Heart right ventricle (tissue), 16 donors: ENCODE measurements at places on chromosomes 1 and 21. TPM values are rescaled to one million over a fixed set of nuclear protein-coding genes. Genes with fewer than 3 reads are reported as not detected.

The OR2L5 gene
- not detected for total RNA-seq

The CDC20 gene
- 0.15 TPM for total RNA-seq

The MYOM3 gene
- total RNA-seq, result 285 TPM

The AKR7A3 gene
- total RNA-seq, result 0.19 TPM

The SPRR2D gene
- total RNA-seq, result not detected

The UBL4B gene
- not detected for total RNA-seq

The OR2T29 gene
- not detected for total RNA-seq

The PLXNA2 gene
- 17.8 TPM for total RNA-seq

The PLPP3 gene
- 84.3 TPM for total RNA-seq

The GFI1 gene
- total RNA-seq, result 0.11 TPM

The VWA5B1 gene
- total RNA-seq, result not detected

The CELA2A gene
- total RNA-seq, result 1.4 TPM

The AGBL4 gene
- 0.93 TPM for total RNA-seq

The TPTE gene
- total RNA-seq, result not detected

The DDAH1 gene
- 23.8 TPM for total RNA-seq

- DNase-seq, result no peak
Observed at GRCh38 chr1:200015811-200016210, 11.7 kb upstream of the NR5A2 start.

DNA sequence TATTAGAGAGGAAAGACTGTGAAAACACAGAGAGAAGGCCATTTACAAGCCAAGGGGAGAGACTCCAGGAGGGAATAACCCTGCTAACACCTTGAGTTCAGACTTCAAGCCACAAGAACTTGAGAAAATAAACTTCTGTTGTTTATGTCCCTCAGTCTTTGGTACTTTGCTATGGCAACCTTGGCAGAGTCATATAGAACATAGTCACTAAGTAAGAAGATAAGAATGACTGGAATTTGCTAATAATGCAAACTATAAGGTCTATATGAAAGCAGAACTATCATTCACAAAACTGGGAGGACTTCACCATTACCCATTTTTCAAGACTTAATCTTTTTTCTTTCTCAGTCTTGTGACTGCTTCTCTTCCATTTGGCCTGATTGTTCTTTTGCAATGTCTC lies 767.3 kb upstream of the ADAMTS5 start:
- DNase-seq, result no peak

- DNase-seq, result peak; percentile 9
Observed at GRCh38 chr1:33096363-33097005, 15.5 kb downstream of the AZIN2 start.

DNA sequence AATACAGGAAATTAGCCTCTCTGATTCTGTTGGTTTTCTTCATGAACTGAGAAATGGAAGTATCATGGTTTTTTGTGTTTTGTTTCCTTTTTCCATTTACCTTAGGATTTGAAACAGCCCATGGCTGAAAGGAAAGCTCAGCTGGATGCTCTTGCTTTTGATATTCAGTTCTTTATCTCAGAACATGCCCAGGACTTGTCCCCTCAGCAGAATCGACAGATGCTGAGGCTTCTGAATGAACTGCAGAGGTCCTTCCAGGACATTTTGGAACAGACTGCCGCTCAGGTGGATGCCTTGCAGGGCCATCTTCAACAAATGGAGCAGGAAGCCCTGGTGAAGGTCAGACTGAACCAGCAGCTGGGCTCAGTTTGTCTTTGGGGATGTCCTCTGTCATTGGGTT lies 142.4 kb downstream of the MACF1 start:
- no peak for DNase-seq

- no peak for DNase-seq
Observed at GRCh38 chr1:175206687-175207086, 14.1 kb upstream of the KIAA0040 start.

GRCh38 chr1:20530306-20530705 lies 22.1 kb upstream of the FAM43B start:
- DNase-seq, result no peak

GRCh38 chr1:29783508-29784275 lies 547.4 kb downstream of the PTPRU start:
- DNase-seq, result no peak

DNA sequence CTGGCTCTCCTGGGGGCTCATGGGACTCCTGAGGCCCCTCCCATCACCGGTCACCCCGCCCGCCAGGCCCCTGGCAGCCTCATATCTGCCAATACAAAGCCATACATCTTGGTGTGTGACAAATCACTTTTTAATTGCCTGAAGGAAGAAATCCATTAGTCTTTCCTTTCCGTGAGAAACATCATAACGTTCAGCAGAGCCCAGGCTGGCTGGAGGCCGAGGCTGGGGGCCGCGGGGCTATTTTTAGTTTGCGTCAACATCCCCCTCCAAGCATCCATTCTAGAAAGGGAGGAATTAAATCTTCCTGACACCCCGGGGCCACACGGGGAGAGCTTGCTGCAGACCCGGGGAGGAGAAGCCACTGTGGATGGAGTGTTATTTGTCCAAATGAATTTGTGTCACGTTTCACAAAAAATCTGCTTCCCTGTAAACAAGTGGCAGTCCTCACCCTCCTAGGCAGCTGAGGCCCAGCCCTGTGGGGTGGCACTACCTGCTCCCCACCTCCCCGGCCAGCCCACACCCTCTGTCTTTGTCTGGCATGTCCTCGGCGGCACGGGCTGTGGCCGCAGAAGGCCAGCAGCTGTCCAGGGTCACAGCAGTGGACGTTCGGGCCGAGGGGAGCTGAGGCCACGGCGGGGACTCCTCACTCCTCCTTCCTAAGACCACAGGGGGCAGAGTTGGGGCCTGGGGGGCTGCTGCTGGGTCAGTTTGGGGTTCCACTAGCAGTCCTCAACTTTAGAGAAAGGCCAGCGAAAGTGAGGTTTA lies 236.9 kb upstream of the VAMP3 start:
- DNase-seq, result no peak

- DNase-seq, result no peak
Observed at GRCh38 chr1:163213626-163214025, 10.9 kb upstream of the RGS5 start.

DNA sequence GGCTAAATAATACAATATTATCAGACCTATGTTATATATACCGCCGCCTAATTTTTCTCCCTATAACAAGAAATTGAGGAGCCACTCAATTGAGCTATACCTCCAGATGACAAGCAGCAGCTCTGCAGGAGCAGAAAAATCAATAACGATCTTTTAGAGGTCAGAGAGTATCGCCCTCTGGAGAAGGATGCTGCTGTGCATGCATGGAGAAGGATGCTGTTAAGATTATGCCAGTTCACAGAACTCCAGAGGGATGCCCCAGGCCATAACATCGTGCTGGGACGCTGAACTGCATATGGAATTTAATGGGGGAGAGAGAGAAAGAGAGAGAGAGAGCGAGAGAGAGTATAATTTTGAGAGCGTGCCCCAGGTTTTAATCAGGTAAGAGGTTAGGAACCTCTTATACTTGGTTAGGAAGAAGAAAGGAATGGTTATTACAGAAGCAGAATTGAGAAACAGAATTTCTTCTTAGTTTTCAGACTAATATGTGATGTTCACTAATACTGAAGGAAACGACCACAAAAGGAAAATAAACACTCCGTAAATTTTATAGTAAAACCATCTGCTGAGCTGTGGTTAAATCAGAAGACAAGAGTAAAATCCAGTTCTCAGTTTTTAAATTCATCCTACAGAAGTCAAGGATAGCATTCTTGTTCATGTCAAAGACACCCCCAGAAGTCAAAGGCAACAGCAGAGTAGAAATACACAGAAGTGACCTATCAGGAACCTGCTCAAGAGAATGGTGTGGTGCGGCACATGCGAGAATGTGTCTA lies 111.1 kb downstream of the SMYD2 start:
- no peak for DNase-seq

GRCh38 chr1:212158912-212159796 lies 123.6 kb downstream of the DTL start:
- DNase-seq, result no peak

DNA sequence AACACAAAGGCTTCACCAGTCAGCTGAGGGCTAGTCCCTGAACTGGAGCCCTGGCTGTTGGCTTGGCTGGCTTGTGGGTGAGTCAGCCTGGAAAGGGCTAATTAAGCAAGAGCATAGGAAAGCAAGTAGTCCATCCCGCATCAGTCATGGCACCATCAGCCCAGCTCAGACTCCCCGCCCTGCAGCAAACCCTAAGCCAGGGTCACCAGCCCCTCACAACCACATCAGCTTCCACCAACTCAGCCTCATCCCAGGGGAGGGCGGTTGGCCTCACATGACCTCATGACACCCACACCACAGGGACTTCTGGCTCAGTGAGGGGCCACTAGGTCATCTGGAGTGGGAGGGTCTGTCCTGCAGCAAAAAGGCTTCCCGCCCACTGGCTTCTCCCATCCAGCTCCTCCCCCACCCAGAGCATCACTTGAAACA lies 7.0 kb upstream of the SPATC1L start:
- DNase-seq, result no peak

- DNase-seq, result no peak
Observed at GRCh38 chr1:210597555-210598134, 268.9 kb downstream of the HHAT start.

DNA sequence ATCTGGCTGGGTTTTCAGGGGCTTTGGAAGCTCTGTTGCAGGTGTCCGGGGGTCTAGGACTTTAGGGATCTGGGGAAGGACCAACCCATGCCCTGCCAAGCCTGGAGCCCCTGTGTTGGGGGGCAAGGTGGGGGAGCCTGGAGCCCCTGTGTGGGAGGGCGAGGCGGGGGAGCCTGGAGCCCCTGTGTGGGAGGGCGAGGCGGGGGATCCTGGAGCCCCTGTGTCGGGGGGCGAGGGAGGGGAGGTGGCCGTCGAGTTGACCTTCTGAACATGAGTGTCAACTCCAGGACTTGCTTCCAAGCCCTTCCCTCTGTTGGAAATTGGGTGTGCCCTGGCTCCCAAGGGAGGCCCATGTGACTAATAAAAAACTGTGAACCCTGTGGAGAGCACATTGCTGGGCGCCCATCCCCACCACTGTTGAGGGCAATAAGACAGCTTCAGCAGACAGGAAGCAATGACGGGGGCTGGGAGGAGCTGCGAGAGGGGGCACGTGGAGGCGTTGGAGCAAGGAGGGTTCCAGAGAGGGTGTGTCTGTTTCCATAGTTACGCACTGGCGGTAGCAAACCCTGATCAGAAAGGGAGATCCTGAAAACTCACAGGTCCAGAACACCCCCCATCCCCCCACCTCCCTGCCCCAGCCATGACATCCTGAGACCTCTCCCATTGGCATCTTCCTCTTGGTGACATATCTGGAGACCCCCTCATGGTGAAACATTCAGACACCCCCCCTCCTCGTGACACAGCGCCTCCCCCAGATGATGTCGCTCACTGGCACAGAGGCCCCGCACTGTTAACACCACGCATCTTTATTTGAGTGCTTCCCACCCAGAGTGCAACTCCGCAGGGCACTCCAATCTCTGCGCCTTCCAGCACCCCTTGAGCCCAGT lies 8.4 kb downstream of the MYBPH start:
- DNase-seq, result no peak

- no peak for DNase-seq
Observed at GRCh38 chr1:184990204-184990603, 15.9 kb upstream of the NIBAN1 start.

DNA sequence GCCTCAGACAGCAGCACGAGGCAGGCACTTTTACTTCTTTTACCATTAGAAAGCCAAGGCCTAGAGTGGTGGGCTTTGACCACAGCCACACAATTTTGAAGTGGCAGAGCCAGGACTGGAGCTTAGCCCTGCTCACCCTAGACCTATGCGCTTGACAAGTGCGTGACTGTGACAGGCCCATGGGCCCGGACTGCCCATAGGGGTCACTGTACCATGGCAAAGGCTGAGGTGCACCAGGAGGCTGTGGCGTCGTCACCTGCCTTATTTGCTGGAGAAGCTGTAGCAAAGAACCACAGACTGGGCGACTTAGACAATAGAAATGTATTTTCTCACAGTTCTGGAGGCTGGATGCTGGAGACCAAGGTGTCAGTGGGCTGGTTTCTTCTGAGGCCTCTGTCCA lies 2.6 kb upstream of the TMEM82 start:
- DNase-seq, result no peak

- no peak for DNase-seq
Observed at GRCh38 chr1:85495556-85495955, 30.6 kb upstream of the DDAH1 start.

- no peak for DNase-seq
Observed at GRCh38 chr1:99602404-99602969, 43.4 kb upstream of the PALMD start.

DNA sequence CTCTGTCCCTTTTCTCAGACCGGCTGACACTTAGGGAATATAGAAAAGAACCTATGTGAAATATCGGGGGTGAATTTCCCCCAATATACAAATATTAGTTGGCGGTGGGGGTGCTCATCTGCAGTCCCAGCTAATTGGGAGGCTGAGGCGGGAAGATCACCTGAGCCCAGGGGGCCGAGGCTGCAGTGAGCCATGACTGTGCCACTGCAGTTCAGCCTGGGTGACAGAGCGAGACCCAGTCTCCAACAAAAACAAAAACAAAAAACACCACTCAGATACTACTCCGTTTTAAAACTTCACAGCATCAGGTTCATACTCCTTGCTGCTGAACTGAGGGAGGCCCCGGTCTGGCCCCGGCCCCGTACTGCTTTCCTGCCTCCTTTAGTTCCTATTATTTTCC lies 5.9 kb upstream of the EXOSC10 start:
- no peak for DNase-seq

DNA sequence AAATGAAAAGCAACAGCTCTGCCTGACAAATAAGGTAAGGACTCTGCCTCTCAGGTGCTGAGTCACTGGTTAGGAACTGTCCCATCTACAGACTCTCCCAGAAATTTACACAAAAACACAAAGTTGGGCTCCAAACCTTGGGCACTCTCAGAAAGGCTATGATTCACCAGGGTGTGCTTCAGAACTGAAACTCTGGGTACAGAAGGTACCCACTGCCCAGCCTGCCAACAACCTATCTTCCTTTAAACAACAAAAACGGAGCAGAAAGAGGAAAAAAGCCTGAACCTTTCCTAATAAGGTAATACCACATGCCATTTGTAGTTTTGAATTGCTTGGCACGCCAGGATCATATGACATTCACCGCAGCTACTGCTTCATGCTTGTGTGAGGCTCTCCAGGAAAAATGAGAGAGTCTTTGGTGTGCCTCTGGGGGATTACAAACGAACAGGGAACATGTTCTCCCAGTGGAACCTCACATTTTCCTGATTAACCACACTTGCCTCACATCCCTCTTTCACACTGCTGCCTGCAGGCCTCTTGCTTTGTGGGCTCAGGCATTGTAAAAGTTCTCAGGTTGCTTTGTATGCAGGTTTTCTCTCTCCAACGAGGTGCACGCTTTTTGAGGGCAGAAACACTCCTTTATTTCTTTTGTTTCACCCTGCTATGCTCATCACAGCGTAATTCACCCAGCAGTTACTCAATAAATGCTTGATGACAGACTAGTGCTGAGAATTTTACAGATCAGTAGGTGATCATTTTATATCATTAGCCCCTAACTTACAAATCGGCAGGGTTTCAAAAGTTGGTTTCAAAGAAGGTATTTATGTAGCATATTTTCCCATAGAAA lies 65.1 kb downstream of the GADD45A start:
- no peak for DNase-seq

GRCh38 chr1:118999348-119000071 lies 11.4 kb upstream of the TBX15 start:
- DNase-seq, result no peak

- peak; percentile 48 for DNase-seq
Observed at GRCh38 chr1:18820791-18821641, 38.4 kb downstream of the TAS1R2 start.

- no peak for DNase-seq
Observed at GRCh38 chr1:224411766-224412165, 22.8 kb downstream of the WDR26 start.
